CD4-positive, alpha-beta memory T cell (primary cell): ENCODE measurements at places on chromosomes 1 and 21. TPM values are rescaled to one million over a fixed set of nuclear protein-coding genes. Genes with fewer than 3 reads are reported as not detected.

- H3K27me3 ChIP-seq: no peaks in the 10 kb centered on the region
- H3K36me3 ChIP-seq: no peaks in the 10 kb centered on the region
- peaks cover 16% of the 10 kb centered on the region for H3K4me1 ChIP-seq
These were observed 11.8 kb upstream of the CSF1 start for GRCh38 chr1:109898842-109899241.

- DNase-seq: no peak
- no peaks in the 10 kb centered on the region for H3K4me1 ChIP-seq
- no peak overlapping the region for H3K27ac ChIP-seq
- H3K27me3 ChIP-seq: no peaks in the 10 kb centered on the region
- H3K4me3 ChIP-seq: no peak overlapping the region
These were observed 65.9 kb downstream of the LAMC2 start for GRCh38 chr1:183251959-183252450.

DNA sequence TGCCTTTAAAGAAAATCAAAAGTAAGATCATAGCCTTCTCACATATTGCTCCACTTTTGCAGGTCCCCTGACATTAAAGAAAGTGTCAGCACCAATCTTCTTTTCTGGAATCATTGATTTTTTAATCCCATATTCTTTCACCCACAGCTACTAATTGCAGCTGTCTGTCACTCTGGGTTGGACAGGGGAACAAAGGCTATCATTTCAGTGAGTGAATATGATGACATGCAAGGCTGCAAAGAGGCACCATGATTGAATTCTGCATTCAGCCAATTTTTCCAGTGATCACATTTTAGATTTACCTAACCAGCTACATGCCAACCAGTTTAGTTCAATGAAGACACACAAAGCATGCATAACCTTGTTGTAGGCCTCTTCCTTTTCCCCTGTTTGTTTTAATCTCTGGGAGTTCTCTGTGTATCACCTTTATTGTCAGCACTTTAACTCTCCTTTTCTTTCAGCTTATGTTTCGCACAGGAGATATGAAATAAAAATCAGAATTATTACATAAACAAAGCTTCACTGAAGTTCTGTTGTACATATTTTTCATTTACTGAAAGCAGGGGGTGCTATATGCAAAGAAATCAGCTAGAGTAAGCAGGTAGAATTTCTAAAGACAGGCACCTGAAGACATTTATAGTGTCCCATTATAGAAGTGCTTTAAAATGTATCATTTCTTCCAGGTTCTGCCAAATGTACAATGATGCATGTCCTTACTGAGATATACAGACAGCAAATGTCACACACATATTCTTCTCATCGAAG is 584.8 kb downstream of the PLA2G4A start:
- no peak for DNase-seq
- H3K4me3 ChIP-seq: no peak overlapping the region
- no peaks in the 10 kb centered on the region for H3K4me1 ChIP-seq
- H3K36me3 ChIP-seq: no peaks in the 10 kb centered on the region
- no peaks in the 10 kb centered on the region for H3K27me3 ChIP-seq

GRCh38 chr1:59477286-59477685 is 180.4 kb downstream of the FGGY start:
- no peak for DNase-seq
- no peak overlapping the region for H3K4me3 ChIP-seq
- H3K27ac ChIP-seq: no peak overlapping the region

The PTGS2 gene
- not detected for total RNA-seq

The HAO2 gene
- total RNA-seq: not detected
